ENCODE measurements at places on chromosomes 5 and 9. TPM values are rescaled to one million over a fixed set of nuclear protein-coding genes. Genes with fewer than 3 reads are reported as not detected.

MCTP1 gene
- 10.5 TPM for polyA plus RNA-seq

ZNF608 gene
- 5.1 TPM for polyA plus RNA-seq

CAMLG gene
- 49.7 TPM for polyA plus RNA-seq

NDUFB6 gene
- 58.1 TPM for polyA plus RNA-seq

PCDHB4 gene
- polyA plus RNA-seq, result 6.2 TPM

MYO10 gene
- polyA plus RNA-seq, result 4.3 TPM

PWWP2A gene
- polyA plus RNA-seq, result 12.5 TPM

SLC34A3 gene
- polyA plus RNA-seq, result 0.05 TPM

GM2A gene
- polyA plus RNA-seq, result 28.6 TPM

ANKRD34B gene
- not detected for polyA plus RNA-seq

ST6GALNAC6 gene
- polyA plus RNA-seq, result 105 TPM
